Coronary artery (tissue), 2 donors: ENCODE measurements at places on chromosomes 7 and 10.

DNA sequence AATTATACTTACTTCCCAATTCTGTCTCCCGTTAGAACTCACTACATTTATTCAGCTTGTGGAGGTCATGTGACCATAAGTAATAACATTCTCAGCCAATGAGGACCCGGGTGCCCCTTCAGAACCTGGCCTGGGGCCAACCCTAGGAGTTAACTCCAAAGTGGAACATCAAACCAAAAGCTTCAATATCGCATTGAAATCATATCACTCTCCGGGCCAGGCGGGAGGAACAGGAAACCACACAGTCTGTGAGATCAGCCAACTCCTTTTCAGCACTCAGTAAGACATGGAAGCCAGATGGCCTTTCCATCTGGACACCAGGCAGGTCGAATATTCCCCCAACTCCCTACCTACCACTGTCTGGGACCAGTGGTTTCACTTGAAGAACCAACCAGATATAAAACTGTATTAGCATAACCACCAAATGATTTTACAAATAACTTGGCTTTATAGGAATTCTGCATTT is 5.5 kb downstream of the CREB3L2 start:
- DNase-seq: peak; percentile 76

GRCh38 chr7:112192236-112193154 is 13.7 kb downstream of the DOCK4 start:
- no peak for DNase-seq

DNA sequence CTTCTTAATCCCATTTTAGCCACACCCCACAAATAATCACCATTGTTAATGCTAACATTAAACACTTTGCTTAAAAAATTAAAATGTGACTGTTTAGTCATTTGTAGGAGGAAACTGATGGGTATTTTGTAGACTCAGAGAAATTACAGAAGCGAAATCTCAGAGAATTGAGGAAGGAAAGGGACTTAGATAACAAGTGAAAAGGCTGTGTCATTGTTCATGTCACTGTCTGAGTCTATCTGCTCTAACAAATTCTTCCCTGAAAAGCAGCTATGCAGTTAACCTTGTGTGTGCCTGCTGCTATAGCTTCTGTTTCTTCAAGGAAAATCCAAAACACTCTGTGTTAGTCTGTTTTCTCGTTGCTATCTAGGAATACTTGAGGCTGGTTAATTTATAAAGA is 40.9 kb upstream of the PLXDC2 start:
- DNase-seq: no peak

- DNase-seq: no peak
These were observed 244.9 kb downstream of the SEMA3D start for GRCh38 chr7:84941936-84942335.

- no peak for DNase-seq
These were observed 52.0 kb downstream of the GRB10 start for GRCh38 chr7:50730446-50731400.

GRCh38 chr10:75718991-75719390 is 287.6 kb downstream of the LRMDA start:
- no peak for DNase-seq

- no peak for DNase-seq
These were observed 21.8 kb downstream of the NET1 start for GRCh38 chr10:5434017-5434753.

DNA sequence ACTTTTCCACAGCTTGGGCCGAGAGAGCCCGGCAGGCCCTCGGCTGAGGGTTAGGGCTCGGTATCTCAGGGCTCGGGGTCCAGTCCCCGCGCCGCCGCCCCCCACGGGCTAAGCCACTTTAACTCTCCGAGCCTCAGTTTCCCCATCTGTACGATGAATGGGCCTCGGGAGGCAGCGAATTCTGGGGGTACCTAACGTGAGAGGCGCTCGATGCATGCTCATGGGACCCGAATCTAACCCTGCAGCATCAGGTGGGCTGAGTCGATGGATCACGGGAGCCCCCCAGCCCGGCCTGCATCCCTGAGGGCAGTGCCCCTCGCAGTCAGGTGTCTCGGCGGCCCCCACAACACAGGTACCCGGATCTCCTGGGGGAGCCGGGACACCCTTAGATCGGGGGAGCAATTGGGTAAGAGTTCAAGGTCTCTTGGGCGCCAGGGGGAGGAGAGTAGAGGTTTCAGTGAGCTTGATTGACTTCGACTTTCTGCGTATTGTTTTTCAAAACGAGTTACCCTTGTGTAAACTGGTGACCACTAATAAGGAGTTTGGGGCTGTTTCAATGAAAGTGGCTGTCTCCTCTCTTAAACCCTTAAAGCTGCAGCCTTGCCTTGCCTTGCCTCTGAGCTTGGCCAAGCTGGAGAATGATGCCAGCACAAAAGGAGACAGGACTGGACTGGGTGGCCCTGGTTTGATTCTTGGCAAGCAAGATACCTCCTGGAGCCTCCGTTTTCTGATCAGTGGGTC is 631 bp downstream of the POR start:
- peak; percentile 79 for DNase-seq

- no peak for DNase-seq
These were observed 4.4 kb downstream of the BMPER start for GRCh38 chr7:33909755-33910154.

DNA sequence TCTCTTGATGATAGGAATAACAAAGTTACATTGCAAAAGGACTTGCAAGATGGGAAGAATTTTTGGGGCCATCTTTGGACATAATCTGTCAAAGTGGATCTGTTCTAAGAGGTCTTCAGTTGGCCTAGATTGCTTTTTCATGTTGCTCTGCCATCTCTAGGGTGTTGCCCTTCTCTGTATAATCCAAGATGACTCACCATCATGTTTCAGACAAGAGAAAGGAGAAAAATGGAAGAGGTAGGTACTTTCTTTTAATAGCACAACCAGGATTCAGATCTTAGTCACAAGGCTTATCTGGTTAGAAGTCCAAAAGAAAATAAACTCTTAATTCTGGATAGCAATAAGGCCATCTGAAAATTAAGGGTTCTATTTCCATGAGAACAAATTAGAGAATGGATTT is 38.7 kb upstream of the FOXP2 start:
- no peak for DNase-seq

GRCh38 chr10:112774798-112775197 is 175.2 kb upstream of the TCF7L2 start:
- no peak for DNase-seq

- DNase-seq: no peak
These were observed 107.7 kb downstream of the CPEB3 start for GRCh38 chr10:92183199-92183598.
